Ureter (tissue), 1 donor: ENCODE measurements at places on chromosomes 2 and 18.

GRCh38 chr2:137748533-137748932 is 215.7 kb upstream of the HNMT start:
- DNase-seq: no peak

GRCh38 chr18:49500201-49500921 is 13.3 kb upstream of the C18orf32 start:
- no peak for DNase-seq

DNA sequence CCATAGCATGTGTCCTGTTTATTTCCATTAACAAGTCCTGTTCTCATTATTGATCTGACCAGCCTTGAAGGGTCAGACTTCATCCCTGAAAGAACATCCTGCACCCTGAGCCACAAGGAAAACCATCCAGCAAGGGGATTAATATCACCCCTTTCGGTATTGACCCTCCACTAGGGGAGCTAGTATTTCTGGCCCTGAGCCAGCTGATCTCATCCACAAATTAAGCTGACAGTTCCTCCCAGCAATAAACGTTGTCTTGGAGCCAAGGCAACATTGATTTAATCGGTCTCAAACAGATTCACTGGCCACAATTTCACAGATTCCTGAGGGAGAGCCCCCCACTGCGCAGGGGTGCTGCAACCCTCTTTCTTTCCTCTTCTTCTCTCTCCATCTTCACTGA is 353.1 kb upstream of the FANCL start:
- DNase-seq: no peak

- no peak for DNase-seq
Observed at GRCh38 chr2:235077046-235077445, 125.2 kb downstream of the SH3BP4 start.

DNA sequence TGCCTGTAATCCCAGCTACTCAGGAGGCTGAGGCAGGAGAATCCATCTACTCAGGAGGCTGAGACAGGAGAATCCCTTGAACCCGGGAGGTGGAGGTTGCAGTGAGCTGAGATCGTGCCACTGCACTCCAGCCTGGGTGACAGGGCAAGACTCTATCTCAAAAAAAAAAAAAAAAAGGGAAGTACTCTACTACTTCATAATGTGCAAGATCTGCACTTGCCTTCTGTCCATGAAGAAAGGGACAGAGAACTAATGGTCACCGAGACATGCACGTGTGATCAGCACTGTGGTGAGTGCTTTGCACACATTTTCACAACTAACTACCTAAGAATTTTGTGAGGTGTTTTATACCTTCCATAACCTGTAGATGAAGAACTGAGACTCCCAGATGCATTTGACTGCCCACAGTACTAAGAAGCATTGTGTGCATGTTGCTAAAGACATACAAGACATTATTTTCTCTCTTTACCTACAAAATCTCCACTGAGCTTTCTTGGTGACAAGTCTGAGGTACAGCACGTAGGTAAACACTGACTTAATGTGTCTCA is 784.8 kb upstream of the ID2 start:
- DNase-seq: no peak
